ENCODE measurements at places on chromosomes 11 and 22.

GRCh38 chr22:46501701-46502100 lies 35.7 kb downstream of the CELSR1 start:
- peak; percentile 23 for DNase-seq

GRCh38 chr22:44211946-44212930 lies 31.5 kb downstream of the PARVG start:
- DNase-seq = no peak

- no peak for DNase-seq
Measured at GRCh38 chr11:74357449-74357848, 40.8 kb downstream of the PGM2L1 start.

DNA sequence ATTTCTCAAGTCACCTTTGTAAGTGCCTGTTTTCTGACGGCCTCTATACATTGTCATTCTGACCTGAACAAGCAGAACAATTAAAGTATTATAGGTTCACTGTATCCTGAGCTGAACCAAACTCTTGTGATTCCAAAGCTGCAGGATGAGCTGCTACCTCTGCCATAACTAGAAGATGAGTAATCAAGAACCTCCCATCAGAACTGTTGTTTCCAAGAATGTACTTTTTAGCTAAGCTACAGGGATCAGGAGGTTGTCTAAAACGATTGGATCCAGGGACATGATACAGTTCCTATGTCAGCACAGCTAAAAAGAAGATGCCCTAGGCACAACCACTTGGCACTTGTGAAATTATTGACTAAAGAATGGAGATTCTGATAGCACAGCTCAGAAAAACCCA lies 288.4 kb upstream of the CCDC90B start:
- DNase-seq = no peak

DNA sequence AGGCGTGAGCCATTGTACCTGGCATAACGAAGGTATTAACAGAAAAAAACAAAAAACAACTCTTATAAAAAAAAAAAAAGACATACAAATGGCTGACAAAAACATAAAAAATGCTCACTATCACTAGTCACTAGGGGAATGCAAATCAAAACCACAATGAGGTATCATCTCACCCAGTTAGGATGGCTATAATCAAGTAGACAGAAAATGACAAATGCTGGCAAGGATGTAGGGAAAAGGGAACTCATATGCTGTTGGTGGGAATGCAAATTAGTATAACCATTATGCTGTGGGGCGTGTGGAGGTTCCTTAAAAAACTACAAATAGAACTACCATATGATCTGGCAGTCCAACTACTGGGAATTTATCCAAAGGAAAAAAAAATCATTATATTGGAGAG lies 17.0 kb downstream of the THY1 start:
- DNase-seq = no peak

GRCh38 chr22:35023692-35024363 lies 42.1 kb upstream of the ISX start:
- peak; percentile 66 for DNase-seq

- DNase-seq = no peak
Measured at GRCh38 chr22:19971276-19972124, 29.9 kb upstream of the TXNRD2 start.

GRCh38 chr11:71245601-71246391 lies 6.6 kb downstream of the SHANK2 start:
- no peak for DNase-seq

GRCh38 chr11:115047631-115048030 lies 369.3 kb downstream of the NXPE2 start:
- DNase-seq = no peak

- no peak for DNase-seq
Measured at GRCh38 chr11:104870910-104871309, 27.4 kb downstream of the CASP12 start.
